ENCODE measurements at places on chromosomes 6 and 20.

DNA sequence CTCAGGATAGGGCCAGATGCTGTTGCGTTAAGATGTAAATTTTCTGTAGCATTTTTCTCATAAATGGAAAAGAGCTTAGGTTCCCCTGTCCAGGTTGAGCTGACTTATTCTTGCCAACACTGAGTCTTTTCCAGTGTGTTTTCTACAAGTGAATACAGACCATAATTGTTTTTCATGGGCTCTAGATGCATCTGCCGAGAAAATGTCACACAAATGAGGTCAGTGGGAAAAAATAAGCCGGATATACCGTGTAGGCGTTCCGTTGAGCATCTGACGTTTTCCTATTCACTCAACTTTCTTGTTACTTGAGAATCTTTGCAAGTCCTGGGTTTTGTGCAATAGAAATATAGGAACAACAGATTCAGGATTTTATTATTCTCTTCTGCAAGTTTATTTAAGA is 582.9 kb upstream of the CDH4 start:
- no peak for DNase-seq

DNA sequence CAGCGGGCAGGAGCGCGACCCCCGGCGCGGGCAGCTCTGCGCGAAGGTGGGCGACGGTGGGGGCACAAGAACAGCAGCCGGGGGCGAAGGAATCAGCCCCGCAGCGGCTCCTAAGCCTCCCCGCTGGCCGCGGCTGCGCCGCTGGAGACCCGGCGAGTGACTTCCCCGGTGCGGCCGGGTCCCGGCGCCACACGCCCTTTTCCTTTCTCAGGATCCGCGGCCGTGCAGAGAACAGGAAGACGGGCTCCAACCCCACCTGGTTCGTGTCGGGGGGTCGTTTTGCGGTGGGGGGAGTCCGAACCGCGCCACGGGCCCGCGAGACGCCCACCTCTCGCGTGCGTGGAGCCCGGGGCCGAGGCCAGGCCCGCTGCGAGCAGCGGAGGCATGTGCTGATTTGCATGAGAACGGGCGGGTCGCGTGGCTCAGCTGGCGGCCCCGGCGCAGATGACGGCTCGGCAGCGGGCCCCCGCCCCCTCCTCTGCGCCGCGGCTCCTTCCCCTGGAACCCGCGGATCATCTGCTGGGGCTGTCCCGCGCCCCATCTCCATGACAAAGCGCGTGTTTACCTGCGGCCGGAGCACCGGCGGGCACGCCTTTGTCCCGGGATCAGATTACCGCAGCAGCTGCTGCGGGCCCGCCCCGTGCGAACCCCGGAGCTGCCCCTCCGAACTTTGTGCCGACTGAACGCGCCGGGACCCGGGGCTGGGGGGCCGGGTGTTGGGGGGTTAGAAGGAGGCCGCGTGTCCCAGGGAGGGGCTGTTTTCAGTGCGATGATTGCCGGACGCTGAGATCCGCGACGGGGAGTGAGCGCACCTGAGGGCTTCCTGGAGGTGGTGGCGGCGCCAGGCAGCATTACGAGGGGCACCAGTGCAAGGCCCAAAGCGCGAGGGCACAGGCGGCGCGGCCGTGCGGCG is 4.9 kb upstream of the DLL1 start:
- DNase-seq: peak; percentile 36

DNA sequence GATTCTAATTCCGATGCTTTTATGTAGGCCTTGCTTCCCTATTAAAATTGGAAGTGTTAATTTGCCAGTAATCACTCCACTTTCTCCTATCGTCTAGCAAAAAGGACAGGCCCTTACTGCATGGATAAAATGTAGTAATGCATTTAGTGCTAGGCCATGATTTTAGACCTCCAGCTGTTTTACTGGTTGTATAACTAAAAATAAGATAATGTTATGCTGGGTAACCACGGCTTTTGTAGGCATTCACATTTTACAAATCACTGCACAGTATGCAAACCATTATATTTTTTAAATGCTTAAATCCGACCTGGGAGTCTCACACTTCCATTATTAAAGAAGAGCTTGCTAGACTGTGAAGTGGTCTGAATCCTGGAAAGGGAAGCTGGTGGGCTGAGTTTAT is 179.5 kb downstream of the TFAP2A start:
- no peak for DNase-seq

DNA sequence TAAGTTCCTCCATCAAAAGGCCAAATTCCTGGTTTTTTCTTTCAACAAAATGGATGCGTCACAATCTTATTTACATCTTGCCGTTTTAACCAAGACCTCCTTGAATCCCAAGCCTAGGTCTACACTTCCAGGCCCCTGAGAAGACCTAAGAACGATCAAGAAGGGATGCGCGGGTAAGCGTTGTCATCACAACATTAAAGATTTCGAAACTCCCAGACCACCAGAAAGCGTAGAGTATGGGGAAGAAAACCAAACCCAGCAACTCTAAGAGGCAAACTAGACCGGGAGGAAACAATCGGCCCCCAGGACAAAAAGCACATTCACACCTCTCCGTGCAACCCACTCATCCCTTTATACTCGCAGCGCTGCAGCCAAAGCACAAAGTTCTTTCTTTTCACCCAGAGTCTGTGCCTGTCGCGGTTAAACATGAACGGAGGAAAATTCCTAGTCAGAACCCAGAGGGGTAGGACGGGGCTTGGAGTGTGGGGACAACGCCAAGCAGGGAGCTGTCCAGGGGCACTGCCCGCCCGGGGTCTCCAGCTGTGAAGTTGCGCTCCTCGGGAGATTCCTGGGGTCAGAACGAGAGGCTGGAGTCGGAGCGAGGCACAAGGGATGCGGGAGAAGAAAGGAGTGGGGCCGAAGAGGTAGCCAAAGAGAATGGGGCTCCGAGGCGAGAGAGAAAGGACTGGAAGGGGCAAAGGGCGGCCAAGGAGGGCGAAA is 725 bp downstream of the OSER1 start:
- DNase-seq: no peak

DNA sequence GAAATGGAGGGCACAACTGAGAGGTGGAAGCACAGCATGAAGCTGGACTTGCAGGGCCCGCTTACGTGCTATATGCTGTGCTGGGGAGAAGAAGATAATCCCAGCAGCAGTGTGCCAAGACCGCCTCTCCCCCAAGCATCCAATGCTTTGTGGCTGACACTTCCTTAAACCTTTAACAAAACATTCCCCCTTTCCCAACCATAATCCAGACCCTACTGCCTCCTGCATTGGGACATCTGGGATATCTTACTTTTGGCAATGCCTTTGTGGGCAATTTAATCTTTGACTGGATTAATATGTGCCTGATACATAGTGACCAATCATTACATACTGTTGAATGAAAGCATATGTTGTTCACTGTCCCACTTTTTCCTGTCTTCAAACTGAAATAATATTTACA is 3.1 kb upstream of the TENT5A start:
- DNase-seq: no peak

- DNase-seq: no peak
Observed at GRCh38 chr20:48159145-48160008, 374.1 kb upstream of the SULF2 start.

GRCh38 chr6:123447315-123447937 is 189.3 kb downstream of the TRDN start:
- no peak for DNase-seq

GRCh38 chr6:34412016-34412415 is 13.9 kb downstream of the RPS10 start:
- DNase-seq: no peak

DNA sequence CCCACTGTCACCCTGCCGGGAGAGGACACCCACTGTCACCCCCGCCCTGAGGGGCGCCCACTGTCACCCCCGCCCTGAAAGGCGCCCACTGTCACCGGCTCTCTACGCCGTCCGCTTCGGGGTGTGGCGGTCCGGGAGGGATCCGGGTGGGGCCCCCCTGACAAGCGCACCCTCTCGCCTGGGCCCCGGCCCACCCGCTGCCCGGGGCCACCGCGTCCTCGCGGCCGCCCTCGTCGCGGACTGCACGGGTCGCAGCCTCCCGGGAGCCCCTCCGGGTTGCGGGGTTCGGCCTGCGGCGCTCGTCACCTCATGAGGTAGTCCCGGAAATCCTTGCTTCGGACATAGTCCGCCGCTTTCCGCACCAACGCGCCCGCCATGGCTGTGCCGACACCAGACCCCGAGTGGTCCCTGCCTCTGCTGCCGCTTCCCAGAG is 224 bp downstream of the MPC1 start:
- DNase-seq: no peak

GRCh38 chr6:12280458-12280857 is 9.7 kb upstream of the EDN1 start:
- DNase-seq: peak; percentile 18

DNA sequence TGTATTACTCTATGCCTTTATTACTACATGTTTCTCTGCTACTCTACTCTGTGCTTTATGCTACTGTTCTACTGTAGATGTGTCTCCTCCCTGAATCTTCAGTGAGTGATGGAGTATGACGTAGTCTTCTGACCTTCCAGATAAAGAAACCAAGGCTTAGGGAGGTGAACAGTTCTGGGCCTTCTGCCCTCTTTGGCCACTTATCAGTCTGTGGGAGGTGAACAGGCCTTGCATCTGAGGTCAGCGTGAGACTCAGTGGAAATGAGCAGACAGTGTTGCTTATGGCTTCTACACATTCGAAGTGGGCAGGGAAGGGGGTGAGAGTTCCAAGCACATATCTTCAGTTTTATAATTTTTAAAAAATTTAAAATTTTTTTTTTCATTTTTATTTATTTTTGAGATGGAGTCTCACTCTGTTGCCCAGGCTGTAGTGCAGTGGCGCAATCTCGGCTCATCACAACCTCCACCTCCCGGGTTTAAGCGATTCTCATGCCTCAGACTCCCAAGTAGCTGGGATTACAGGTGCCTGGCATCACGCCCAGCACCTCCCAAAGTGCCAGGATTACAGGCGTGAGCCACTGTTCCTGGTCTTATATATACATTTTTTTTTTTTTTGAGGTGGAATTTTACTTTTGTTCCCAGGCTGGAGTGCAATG is 24.2 kb downstream of the MYBL2 start:
- DNase-seq: no peak

GRCh38 chr20:10672624-10673127 is 1.1 kb downstream of the JAG1 start:
- no peak for DNase-seq

GRCh38 chr6:82182756-82183155 is 64.8 kb downstream of the IBTK start:
- no peak for DNase-seq

- no peak for DNase-seq
Observed at GRCh38 chr20:58116505-58116904, 111.9 kb downstream of the ANKRD60 start.

DNA sequence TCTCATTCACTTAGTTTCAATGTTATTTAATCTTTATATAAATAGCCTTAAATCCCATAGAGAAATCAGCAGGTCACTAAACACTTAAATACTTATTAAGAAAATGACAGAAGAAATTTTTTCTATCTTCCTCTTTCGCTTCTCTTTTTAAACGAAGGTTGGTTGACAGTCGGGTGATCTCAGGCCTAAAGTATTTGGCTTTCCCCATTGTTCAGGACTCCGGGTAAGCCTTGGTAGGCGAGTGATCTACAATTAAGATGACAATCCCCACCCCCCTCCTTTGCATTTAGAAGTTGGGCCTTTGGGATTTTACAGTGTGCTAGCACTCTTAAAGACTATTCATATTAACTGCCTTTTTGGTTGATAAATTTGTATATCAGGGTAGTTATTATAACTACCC is 19.7 kb upstream of the UTRN start:
- DNase-seq: peak; percentile 9

GRCh38 chr6:7241709-7242645 is 71.0 kb downstream of the SSR1 start:
- no peak for DNase-seq

DNA sequence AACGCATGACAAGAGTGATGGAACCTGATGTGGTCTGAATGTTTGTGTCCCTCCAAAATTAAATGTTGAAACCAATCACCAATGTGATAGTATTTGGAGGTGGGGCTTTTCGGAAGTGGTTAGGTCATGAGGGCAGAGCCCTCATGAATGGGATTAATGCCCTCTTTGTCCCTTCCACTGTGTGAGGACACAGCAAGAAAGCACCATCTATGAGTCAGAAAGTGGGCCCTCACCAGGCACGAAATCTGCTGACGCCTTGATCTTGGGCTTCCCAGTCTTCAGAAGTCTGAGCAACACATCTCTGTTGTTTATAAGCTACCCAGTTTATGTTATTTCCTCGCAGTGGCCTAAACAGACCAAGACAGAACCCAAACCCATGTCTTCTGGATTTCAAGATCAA is 244.0 kb upstream of the JAG1 start:
- no peak for DNase-seq

GRCh38 chr6:25007269-25007699 is 71.5 kb upstream of the RIPOR2 start:
- DNase-seq: no peak

- no peak for DNase-seq
Observed at GRCh38 chr6:3250231-3250675, 8.5 kb upstream of the PSMG4 start.

DNA sequence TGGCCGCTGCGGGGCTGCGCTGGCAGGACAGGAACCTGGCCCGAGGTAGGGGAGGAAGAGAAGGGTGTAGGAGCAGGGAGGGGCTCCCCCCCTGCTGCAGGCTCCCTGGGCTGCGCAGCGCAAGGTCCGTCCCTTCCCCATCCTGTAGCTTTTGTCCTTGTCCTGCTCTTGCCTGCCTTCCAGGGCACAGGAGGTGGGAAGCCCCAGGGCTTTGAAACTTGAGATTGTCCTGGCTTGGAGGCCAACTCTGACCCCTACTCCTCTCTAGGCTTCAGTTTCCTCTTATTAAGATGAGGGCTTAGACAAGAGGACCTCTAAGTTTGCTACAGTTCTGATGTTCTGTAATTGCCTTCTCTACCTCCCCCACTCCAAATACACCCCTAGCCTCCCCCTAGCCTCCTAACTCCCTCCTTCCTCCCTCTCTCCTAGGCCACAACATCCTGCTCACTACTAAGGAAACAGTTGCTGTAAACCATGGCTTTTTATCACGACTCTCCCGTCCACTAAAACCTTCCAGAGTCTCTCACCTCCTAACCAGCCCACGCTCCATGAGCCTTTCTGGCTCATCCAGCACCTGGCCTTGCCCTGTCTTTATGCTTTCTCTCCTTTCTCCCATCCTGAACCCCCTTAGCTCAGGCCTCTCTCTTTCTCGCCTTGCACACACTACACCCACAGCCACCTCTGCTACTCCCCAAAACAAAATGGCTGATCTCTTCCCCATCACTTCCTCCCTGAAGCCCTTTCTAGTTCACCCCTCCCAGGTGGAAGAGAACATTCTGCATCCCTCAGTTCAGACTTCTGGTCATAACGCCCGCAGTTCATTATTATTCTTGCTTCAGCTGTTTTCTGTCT is 10.2 kb downstream of the UNC5CL start:
- DNase-seq: no peak

- DNase-seq: no peak
Observed at GRCh38 chr20:32737371-32738223, 5.7 kb downstream of the COMMD7 start.

- DNase-seq: no peak
Observed at GRCh38 chr6:11669696-11670095, 108.9 kb downstream of the ADTRP start.

DNA sequence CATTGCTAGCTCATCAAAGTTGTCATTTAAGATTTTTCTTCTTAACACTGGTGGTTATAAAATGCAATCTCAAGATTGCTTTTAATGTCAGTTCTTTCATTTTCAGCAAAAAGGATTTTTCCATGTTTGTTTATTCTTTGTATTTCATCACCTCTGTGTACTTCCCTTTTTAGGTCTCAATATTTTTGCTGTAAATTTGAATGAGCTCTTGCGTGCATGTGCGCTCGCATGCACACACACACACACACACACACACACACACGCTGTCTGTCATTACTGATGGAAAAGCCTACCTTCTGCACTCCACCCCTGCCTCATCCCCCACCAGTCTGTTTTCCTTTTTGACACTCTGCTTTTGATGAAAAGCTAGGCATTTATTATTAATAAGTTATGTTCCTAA is 85.3 kb upstream of the FYN start:
- DNase-seq: no peak

All from T1000 (cell line).